ENCODE measurements at places on chromosomes 11 and 22.

DNA sequence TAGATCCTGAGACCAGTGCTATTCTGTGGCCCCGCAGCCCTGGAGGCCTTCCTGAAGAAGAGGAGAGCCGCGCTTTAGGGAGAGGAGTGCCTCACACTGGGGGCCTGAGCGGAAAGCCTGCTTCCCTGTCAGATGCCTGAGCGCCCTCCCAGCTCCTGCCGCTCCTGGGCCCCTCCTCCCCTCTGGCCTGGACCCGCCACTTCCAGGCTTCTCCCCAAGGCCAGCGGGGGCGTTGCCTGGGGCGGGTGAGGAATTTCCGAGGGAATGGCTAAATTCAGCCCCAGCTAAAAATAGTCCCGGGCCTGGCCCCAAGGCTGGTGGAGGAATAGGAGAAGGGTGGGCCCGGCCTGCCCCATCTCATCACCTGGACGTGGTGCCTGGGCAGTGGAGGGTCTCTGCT lies 15.4 kb downstream of the ARHGEF17 start:
- peak; percentile 70 for DNase-seq

GRCh38 chr11:112770487-112770886 lies 190.7 kb upstream of the NCAM1 start:
- DNase-seq: no peak

DNA sequence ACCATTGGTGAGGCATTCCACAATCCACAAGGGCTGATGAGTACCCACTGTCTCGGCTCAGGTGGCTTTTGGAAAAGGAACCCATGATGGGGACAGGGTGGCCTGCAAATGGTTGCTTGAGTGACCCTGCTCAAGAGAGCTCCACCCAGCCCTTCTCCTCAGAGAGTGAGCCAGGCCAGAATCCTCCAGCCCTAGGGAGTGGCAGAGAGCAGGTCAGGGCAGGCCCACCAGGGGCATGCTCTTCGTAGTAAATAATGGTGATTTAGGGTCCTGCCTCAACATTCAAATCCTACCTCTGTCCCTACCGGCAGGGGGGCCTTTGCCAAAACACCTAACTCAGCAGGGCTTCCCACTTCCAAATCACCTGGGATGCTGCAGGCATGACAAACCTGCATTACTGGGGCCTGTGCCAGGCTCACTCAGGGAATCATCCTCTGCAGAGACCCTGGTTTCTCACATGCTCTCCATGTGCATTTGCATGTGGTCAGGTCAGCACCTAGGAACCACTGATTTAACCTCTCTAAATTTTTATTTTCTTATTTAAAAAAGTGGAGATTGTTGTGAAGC lies 17.3 kb upstream of the TP53I11 start:
- DNase-seq: no peak

DNA sequence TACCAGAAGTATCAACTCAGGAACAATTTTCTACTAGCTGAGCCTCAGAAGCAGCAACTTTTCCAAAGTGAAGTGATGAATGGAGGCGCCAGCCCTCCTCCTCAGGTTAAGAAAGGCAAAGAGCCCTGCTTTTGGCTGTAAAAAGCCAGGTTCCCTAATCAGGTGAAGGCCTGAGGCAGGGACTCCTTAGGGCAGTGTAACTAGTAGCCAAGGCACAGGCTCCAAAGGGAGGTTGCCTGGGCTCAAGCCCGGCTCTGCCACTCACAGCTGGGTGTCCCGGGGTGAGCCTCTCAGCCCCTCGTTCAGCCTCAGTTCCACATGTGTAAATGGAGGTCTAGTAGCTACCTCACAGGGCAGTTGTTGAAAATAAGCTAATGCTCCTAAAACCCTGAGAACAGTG lies 19.5 kb downstream of the TSKU start:
- no peak for DNase-seq

- no peak for DNase-seq
Measured at GRCh38 chr22:45932071-45932470, 44.9 kb downstream of the WNT7B start.

DNA sequence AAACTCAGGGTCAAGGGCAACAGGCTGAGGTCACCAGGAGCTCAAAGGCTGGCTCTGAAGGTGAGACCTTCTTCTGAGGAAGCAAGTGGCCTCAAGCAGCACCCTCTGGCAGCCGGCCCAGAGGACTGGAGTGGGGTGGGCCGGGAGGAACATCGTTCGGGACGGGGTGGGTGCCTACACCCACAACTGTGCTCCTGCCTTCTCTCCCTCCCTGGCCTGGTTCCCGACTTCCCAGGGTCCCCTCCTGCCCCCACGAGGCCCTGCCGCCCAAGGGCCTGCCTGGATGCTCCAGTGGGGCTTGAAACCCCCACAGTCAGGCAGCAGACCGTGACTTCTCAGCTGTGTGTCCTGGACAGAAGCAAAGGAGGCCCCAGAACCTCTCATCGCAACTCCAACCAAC lies 195.7 kb downstream of the IGLL1 start:
- DNase-seq: no peak

- DNase-seq: no peak
Measured at GRCh38 chr11:111510311-111510710, 1.9 kb downstream of the BTG4 start.

GRCh38 chr11:123180166-123180565 lies 14.9 kb downstream of the CLMP start:
- DNase-seq: no peak

DNA sequence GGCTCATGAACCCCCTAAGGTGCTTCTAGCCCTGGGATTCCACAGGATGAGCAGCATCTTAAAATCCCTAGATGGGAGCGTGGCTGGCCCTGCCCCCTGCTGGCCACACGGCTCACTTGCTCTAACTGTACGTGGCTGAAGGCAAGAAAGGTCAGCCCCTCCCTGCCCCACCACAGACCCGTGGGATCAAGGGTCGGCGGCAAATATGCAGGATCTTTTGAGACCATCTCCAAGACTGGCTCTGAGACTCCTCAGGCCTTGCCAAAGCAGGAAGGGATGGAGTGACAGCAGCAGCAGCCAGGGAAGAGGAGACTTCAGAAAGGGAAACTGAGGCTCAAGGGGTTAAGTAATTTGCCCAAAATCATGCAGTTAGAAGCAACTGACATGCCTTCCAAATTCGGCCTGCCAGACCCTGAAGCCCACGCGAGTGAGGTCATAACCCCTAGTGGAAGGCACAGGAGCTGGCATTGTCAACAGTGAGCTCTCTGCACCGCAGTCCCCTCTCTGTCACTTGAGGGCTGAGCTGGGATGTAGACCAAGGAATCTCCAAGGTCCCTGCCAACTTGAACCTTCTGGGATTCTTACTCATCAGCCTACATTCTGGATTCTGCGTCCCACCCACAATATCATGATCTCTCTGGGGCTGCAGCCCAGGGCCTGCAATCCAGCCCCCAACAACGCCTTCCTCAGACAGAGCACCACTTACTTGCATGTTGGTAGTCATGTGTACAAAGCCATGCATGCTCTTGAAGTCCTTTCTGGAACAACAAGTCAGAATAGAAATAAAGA lies 31.4 kb downstream of the CREB3L1 start:
- DNase-seq: peak; percentile 89

- DNase-seq: no peak
Measured at GRCh38 chr22:23754980-23755636, 883 bp upstream of the VPREB3 start.

GRCh38 chr11:4697585-4697984 lies at the start of gene OR51E2:
Gene OR51E2 (minus strand): TSS chr11:4697853. CDS start chr11:4682711, 15,142 bp downstream.
- DNase-seq: no peak

GRCh38 chr11:87212891-87213290 lies 175.2 kb downstream of the TMEM135 start:
- no peak for DNase-seq

GRCh38 chr11:72631806-72632731 lies 42.2 kb downstream of the PDE2A start:
- DNase-seq: no peak

GRCh38 chr11:2097356-2097997 lies 41.7 kb downstream of the IGF2 start:
- peak; percentile 80 for DNase-seq

GRCh38 chr11:57073128-57073527 lies 84.4 kb downstream of the OR5AK2 start:
- DNase-seq: no peak

GRCh38 chr11:116989184-116989583 lies 109.0 kb downstream of the SIK3 start:
- no peak for DNase-seq

DNA sequence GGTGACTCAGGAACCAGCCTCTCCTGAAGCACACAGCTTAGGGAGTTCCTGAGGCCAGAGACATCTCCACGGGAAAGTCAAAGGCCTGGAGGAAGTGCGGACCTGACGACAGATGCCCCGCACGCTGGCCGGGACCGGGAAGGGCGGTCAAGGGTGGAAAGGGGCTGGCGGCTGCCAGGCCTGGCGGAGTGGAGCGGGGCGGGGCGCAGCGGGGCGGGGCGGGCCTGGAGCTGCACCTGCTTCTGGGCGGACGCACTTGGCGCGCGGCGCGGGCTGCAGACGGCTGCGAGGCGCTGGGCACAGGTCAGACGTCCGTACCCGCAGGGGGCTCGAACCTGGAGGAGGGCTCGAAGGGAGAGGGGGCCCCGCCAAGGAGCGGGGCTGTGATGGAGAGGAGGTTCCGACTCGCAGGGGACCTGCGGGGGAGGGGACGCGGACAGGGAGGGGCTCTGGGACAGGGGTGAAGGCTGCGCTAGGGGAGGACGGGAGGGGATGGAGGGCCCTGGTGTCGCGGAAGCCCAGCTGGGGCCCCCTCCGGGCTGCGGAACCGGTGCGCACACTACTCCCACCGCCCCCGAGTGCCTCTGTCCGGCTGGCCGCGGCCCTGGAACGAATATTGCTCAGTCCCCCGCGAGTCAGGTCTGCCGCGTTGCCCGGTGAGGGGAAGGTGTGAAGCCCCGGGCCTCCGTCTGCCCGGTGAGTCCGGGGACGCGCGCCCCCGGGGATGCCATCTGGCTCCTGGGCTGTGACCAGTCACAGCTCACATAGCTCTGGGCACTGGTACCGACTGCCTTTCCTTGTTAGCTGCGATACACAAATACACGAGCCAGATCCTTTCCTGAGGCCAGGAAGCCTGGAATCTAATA lies at the start of gene TMEM45B:
TMEM45B (plus strand) TSS at position 253 of the 866 bp plus-strand sequence. CDS start 36,635 bp downstream, outside the sequence.
- DNase-seq: no peak

DNA sequence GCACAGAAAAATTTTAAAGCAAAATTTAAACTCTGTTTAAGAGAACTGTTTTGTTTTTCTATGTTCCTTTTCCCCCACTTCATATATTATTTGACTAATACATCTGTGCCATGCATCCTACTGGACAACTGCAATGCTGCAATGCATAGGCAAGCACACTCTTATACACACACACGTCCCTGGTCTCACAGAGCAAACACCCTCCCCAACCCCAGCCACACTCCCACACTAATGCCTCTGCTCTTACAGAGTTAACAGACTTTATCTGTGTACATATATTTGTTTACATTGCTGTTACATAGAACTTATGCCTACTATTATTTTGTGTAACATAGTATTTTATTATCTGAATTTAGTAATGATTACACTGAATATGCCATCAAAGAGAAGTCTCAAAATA lies 25.5 kb upstream of the CTSC start:
- DNase-seq: no peak

GRCh38 chr11:123853038-123853437 lies 32.4 kb downstream of the TMEM225 start:
- DNase-seq: peak; percentile 64

DNA sequence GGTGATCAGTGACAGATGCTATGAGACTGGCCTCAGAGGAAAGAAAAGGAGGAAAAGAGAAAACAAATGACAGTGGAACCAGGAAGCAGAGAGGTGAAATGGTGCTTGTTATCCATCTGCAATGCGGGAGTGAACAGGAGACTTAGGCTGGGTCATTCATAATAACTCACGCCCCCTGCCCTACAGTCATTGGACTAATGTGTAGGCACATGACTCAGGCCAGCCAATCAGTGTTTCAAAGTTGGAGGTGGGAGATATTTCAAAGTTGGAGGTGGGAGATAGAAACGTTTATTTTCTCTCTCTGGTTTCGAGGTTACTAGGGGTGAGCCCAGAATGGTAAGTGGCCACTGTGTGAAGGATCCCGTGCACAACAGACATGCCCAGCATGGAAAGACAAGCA lies 30.3 kb downstream of the SLC22A6 start:
- no peak for DNase-seq

DNA sequence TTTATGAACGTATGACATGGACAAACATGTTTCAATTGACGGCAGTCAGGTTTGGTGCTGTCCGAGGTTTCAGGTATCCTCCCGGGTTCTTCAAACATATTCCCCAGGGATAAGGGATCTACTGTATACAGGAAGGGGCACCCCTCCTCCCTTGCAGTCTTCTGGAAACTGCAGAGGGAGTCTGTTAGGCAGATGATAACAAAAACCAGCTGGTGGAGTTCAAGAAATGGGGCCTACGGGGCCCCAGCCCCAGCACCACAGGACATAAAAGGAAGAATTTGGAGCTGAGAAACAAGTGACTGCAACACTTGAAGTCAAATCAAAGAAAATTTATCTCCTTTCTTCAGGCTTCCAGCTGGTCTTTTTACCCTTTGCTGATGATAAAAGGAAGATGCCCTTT lies 32.1 kb downstream of the SNU13 start:
- no peak for DNase-seq

- no peak for DNase-seq
Measured at GRCh38 chr11:94181943-94182342, 53.3 kb downstream of the PANX1 start.

GRCh38 chr11:97739932-97740800 lies 1280.6 kb upstream of the CNTN5 start:
- DNase-seq: no peak

- no peak for DNase-seq
Measured at GRCh38 chr11:110235966-110236365, 60.4 kb downstream of the RDX start.

DNA sequence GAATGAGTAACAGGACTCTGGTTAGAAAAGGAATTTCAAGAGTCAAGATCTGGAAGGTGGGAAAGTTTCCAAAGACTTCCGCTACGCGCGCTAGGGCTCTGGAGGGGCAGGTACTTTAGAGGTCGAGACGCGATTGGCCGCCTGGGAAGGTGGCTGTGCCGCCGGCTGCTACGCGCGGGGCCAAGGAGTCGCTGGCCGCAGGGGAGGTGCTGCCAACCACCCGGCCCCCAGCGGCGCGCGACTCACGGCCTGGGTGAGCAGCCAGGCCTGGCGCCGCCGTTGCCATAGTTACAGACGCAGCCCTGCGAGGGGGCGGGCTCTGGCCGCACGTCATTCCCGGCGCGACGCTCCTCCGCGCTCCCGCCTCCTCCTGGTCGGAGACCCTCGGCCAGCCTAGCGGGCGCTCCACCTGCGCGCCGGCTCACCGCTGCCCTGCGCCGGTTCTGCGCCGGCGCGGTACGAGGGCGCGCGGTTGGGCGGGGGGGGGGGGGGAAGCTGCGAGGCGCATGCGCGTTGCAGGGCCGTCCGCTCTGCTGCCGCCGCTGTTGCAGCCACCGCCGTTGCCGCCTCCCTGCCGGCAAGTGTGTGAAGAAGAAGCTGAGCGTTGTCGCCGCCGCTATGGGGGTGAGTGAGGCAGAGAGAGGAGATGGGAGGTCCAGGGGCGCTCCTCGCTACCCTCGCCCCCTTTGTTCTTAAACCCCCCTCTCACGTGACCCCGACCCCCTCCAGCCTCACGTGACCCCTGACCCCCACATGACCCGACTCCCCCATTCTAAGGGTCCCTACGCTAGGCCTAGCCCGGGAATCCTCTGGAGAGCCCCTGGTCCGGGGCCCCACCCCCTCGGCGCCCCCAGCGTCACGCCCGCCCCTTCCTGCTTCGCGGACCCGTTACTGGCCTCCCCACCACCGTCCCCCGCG lies at the start of gene NAA40:
NAA40 (plus strand) TSS at position 524 of the 918 bp plus-strand sequence; CDS start at position 619, 95 bp downstream.
- DNase-seq: peak; percentile 93

GRCh38 chr11:43067681-43068080 lies 244.1 kb upstream of the API5 start:
- no peak for DNase-seq

GRCh38 chr11:82007521-82007920 lies 726.1 kb downstream of the FAM181B start:
- no peak for DNase-seq
